Activated CD4-positive, alpha-beta T cell treated with anti-CD3 and anti-CD28 coated beads, Interleukin-2, amount 10 ng/mL, durations not matched to agents 24 days and 14 days (primary cell): ENCODE measurements at places on chromosomes 4 and X. TPM values are rescaled to one million over a fixed set of nuclear protein-coding genes. Genes with fewer than 3 reads are reported as not detected.

COX7B2 gene
- not detected in 2 replicates for total RNA-seq

DMD gene
- total RNA-seq = 3.2 and 5.0 TPM in 2 replicates

NLRP2B gene
- total RNA-seq = not detected in 2 replicates

SLC9B1 gene
- 0.23 and 0.47 TPM in 2 replicates for total RNA-seq

BEX1 gene
- total RNA-seq = not detected in 2 replicates

SORBS2 gene
- total RNA-seq = not detected in 2 replicates

SUV39H1 gene
- 27.6 and 32.2 TPM in 2 replicates for total RNA-seq

PHOX2B gene
- total RNA-seq = not detected in 2 replicates

TDO2 gene
- not detected in 2 replicates for total RNA-seq

AWAT1 gene
- not detected in 2 replicates for total RNA-seq

SRPX2 gene
- not detected in 2 replicates for total RNA-seq

PPP3CA gene
- 6.3 and 7.1 TPM in 2 replicates for total RNA-seq

RAB9B gene
- 0.17 and 0.35 TPM in 2 replicates for total RNA-seq

GLRA3 gene
- total RNA-seq = not detected in 2 replicates

BEND4 gene
- 0.57 and 0.72 TPM in 2 replicates for total RNA-seq

BST1 gene
- 0.12 and 0.72 TPM in 2 replicates for total RNA-seq

VCX3A gene
- not detected in 2 replicates for total RNA-seq

HHIP gene
- not detected in 2 replicates for total RNA-seq

PABPC4L gene
- not detected in 2 replicates for total RNA-seq

HSFX3 gene
- total RNA-seq = not detected in 2 replicates

PARM1 gene
- not detected in 2 replicates for total RNA-seq

SNCA gene
- total RNA-seq = 0.19 and 0.23 TPM in 2 replicates

DCHS2 gene
- total RNA-seq = not detected in 2 replicates

PCSK1N gene
- 0.33 TPM in 1 of 2 replicates, not detected in the other for total RNA-seq

MAGEA9B gene
- total RNA-seq = not detected in 2 replicates

GAGE12J gene
- total RNA-seq = not detected in 2 replicates

CHRDL1 gene
- not detected in 2 replicates for total RNA-seq

PI4K2B gene
- total RNA-seq = 32.8 and 34.2 TPM in 2 replicates

PNMA6A gene
- total RNA-seq = 0.70 and 1.2 TPM in 2 replicates

GPR173 gene
- not detected in 2 replicates for total RNA-seq

GK gene
- 67.0 and 67.5 TPM in 2 replicates for total RNA-seq

AREG gene
- total RNA-seq = 1.4 TPM in 2 replicates

F9 gene
- not detected in 2 replicates for total RNA-seq

SAGE1 gene
- not detected in 2 replicates for total RNA-seq

FAT4 gene
- total RNA-seq = not detected in 2 replicates

SLITRK4 gene
- total RNA-seq = not detected in 2 replicates

PPAT gene
- 60.8 and 63.6 TPM in 2 replicates for total RNA-seq

SHOX gene
- total RNA-seq = not detected in 2 replicates

MAGEA2 gene
- total RNA-seq = not detected in 2 replicates

PHKA1 gene
- total RNA-seq = 9.2 and 9.9 TPM in 2 replicates

RRH gene
- not detected in 2 replicates for total RNA-seq

IBSP gene
- not detected in 2 replicates for total RNA-seq

EVC gene
- 1.8 and 1.9 TPM in 2 replicates for total RNA-seq

RBMX gene
- total RNA-seq = 324 and 334 TPM in 2 replicates

FAM9C gene
- total RNA-seq = not detected in 2 replicates

TLR7 gene
- total RNA-seq = 0.12 and 0.17 TPM in 2 replicates

GRID2 gene
- not detected in 2 replicates for total RNA-seq

RASGEF1B gene
- total RNA-seq = 3.9 and 5.5 TPM in 2 replicates

MRPL1 gene
- 65.0 and 72.7 TPM in 2 replicates for total RNA-seq

LANCL3 gene
- 0.16 and 0.28 TPM in 2 replicates for total RNA-seq

ADH6 gene
- not detected in 2 replicates for total RNA-seq

PGAM4 gene
- 0.38 and 0.79 TPM in 2 replicates for total RNA-seq

LRP2BP gene
- total RNA-seq = 0.43 and 0.65 TPM in 2 replicates

MAGEA8 gene
- total RNA-seq = not detected in 2 replicates

NHSL2 gene
- total RNA-seq = 0.07 and 0.19 TPM in 2 replicates

BRS3 gene
- total RNA-seq = not detected in 2 replicates

RAB40AL gene
- total RNA-seq = 0.26 and 0.68 TPM in 2 replicates
